Activated T-cell treated with anti-CD3 and anti-CD28 coated beads, Interleukin-2, amount 50 U/mL, for 24 hours (primary cell): ENCODE measurements at places on chromosomes 16 and 17.

GRCh38 chr17:67262435-67263117 lies 17.6 kb upstream of the HELZ start:
- no peak for DNase-seq

GRCh38 chr17:10772425-10773380 lies 31.2 kb downstream of the TMEM238L start:
- DNase-seq: peak; percentile 40

GRCh38 chr16:25875956-25876598 lies 184.3 kb downstream of the HS3ST4 start:
- no peak for DNase-seq

DNA sequence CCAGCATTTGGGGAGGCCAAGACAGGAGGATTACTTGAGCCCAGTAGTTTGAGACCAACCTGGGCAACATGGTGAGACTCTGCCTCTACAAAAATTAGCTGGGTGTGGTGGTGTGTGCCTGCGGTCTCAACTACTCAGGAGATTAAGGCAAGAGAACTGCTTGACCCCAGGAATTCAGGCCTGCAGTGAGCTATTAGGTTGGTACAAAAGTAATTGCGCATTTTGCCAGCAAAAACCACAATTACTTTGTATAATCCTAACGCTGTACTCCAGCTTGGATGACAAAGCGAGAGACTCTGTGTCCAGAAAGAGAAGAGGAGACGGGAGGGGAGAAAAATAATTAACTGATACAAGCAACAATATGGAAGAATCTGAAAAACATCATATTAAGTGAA lies 32.7 kb downstream of the YWHAE start:
- no peak for DNase-seq

DNA sequence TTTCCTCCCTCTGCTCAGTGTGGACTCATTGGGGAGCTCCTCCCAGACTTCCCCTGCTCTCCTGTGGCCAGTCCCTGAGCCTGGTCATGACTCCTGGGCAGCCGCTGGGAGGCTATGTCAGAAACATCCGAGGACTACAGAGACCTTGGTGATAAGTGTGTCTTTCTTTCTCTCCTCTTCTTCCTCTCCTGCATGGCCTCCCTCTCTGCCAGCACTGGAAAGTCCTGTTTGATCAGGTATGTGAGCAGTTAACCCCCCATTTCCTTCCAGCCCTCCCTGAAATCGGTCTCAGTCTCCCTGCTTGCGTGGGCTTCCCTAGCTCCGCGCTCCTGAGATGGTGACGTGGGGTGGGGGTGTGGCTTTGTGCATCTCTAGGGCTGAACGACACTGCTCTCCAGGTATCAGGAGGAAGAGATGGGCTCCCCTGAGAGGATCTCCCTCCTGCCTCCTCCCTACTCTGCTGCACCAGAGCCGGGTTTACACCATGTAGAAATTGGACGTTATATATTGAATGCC lies 2.1 kb downstream of the RHBDL3 start:
- DNase-seq: peak; percentile 36

GRCh38 chr17:80998118-80998747 lies 6.6 kb downstream of the CHMP6 start:
- no peak for DNase-seq

- no peak for DNase-seq
Measured at GRCh38 chr17:17837380-17837821, 615 bp upstream of the SREBF1 start.

DNA sequence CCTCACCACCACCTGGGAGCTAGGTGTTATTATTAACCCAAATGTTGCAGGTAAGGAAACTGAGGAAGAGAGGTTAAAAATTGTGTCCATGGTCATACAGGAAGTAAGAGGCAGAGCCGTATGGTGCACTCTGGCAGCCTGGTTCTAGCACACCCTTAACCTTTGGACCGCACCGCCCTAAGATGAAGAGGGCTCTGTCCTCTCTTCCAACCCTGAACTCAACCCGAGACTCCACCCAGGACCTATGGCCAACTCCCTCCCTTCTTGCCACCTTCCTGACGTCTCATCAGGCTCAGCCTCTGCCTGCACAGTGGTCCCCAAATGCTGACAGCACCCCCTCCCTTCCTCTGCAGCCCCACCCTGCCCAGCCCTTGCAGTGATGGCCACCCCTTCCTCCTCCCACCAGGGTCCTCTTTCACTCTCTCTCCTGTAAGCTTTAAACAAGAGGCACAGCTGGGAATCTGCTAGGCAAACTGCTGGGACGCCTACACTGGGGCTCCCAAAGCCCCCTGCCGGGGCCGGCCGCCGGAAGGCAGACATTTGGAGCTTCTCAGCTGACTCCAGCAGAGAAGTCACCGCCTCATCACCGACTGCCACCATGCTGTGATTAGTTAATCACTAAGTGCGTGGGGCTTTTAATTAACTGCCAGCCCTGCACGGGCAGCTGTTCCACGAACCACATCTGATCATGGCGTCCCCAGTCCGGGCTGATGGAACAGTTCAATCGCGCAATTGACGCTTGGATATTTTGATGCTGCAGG lies 16.7 kb upstream of the C16orf78 start:
- no peak for DNase-seq

- no peak for DNase-seq
Measured at GRCh38 chr17:13337151-13337550, 264.6 kb downstream of the HS3ST3A1 start.

GRCh38 chr17:74018115-74018514 lies 185.4 kb upstream of the RPL38 start:
- no peak for DNase-seq
